Neural cell (in vitro differentiated cells): ENCODE measurements at places on chromosomes 11 and 22. TPM values are rescaled to one million over a fixed set of nuclear protein-coding genes. Genes with fewer than 3 reads are reported as not detected.

Gene AQP11
- 7.4 and 8.7 TPM in 2 replicates for polyA plus RNA-seq

Gene OR10S1
- polyA plus RNA-seq, result not detected in 2 replicates

Gene DEFB131B
- polyA plus RNA-seq, result not detected in 2 replicates

Gene MRGPRF
- polyA plus RNA-seq, result not detected in 2 replicates

Gene SPTBN2
- polyA plus RNA-seq, result 159 and 219 TPM in 2 replicates

Gene CD3E
- polyA plus RNA-seq, result not detected in 2 replicates

Gene EED
- polyA plus RNA-seq, result 39.8 and 40.1 TPM in 2 replicates

Gene FAM180B
- polyA plus RNA-seq, result not detected in 2 replicates
